ENCODE measurements at places on chromosomes 11 and 22. TPM values are rescaled to one million over a fixed set of nuclear protein-coding genes. Genes with fewer than 3 reads are reported as not detected.

PLA2G3 gene
- total RNA-seq: under 0.01 TPM

GRCh38 chr11:110894224-110894623, 182.0 kb upstream of the ARHGAP20 start:
- no peak for DNase-seq

GRCh38 chr22:50641696-50642607, 14.0 kb upstream of the ARSA start:
- peak; percentile 35 for DNase-seq

DNA sequence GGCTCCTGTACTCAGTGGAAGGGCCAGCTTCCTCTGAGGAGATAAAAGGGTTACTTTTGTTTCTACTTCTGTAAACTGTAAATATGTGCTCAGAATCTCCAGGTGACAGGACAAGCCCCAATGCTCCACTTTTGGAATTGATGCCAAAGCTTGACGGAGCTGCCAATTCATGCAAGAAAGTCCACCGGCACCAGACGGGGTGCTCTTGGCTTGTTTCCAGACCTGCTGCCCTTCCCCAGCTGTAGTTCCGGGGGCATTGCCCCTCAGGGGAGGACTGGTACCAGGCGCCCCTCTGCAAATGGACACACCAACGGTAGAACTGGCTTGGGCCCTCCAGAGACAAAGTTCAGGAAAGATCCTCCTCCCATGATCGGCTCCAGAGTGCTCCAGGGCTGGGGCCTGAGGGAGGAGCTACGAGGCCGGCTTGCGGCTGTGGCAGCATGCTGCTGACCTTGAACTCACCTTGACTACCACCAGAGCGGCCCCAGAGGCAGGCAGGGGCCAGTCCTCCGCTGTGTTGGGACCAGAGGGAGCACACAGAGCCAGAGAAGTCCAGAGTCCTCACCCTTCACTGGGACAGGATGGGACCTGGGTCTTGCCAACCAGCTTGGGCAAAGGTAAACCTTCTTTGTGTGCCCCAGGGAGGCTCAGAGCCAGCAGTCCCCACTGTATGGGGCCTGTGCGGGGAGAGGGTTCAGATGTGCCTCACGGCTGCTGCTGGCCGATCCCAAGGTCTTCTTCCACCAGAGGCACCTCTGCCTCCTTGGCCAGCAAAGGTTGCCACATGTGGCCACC, 17.8 kb upstream of the OAF start:
- no peak for DNase-seq

TMEM179B gene
- total RNA-seq: 17.1 TPM

- no peak for DNase-seq
Observed at GRCh38 chr22:43520632-43521039, 108.8 kb downstream of the MPPED1 start.

MYH9 gene
- 32.2 TPM for total RNA-seq

All from frontal cortex (tissue), 4 donors.